ENCODE measurements at places on chromosomes 4 and X.

DNA sequence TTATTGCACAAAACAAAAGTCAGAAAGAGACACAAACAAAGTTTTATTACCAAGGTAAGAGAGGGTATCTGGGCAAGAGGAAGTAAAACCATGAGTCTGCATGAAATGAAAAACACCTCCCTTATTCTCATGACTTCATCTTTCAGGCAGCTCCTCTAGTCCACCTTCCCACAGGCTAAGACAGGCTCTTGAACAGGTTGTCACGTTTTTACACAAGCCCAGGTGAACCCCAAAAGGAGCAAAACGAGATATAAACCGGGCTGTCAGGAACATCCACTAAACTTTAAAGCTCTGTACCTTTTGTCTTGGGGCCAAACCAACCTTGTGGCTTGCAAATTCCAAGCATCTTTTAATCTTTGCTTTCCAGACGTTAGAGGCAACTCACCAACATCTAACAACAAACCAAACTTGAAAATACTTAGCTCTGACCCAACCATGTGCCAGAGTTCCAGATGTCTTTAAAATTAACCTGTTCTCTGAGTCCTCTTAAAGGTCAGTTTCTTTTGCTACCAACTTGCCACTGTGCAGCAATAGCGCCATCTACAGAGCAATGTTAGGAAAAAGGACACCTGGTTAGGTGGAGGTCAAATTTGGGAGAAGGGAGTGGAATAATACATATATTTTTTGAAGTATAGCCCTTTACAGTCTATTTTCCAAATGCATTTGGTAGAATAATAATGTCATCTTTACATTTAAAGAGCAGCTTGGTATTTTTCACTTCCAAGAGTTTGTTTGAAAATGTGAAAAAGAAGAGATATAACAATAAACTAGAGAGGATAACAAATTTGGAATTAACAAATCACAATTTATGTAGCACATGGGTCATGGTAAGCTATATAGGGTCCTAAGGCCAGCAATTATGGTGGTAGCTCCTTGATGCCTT lies 73.1 kb downstream of the QRFPR start:
- H3K4me1 ChIP-seq: no peaks in the 10 kb centered on the region
- H3K27ac ChIP-seq: no peak overlapping the region
- no peak overlapping the region for H3K4me3 ChIP-seq
- no peaks in the 10 kb centered on the region for H3K27me3 ChIP-seq
- no peaks in the 10 kb centered on the region for H3K36me3 ChIP-seq

GRCh38 chrX:24025741-24026403 lies 1.1 kb downstream of the KLHL15 start:
- peaks cover 38% of the 10 kb centered on the region for H3K27me3 ChIP-seq
- no peaks in the 10 kb centered on the region for H3K36me3 ChIP-seq
- peaks cover 12% of the 10 kb centered on the region for H3K4me1 ChIP-seq
- peak overlapping the region; percentile 98 for H3K27ac ChIP-seq
- peak overlapping the region; percentile 97 for H3K4me3 ChIP-seq

GRCh38 chr4:38664706-38665401 lies 855 bp downstream of the KLF3 start:
- H3K36me3 ChIP-seq: no peaks in the 10 kb centered on the region
- H3K27me3 ChIP-seq: no peaks in the 10 kb centered on the region
- H3K4me3 ChIP-seq: peak overlapping the region; percentile 91
- H3K4me1 ChIP-seq: peaks cover 49% of the 10 kb centered on the region
- DNase-seq: peak; percentile 88

GRCh38 chrX:97416461-97416860 lies 532.8 kb downstream of the RPA4 start:
- no peaks in the 10 kb centered on the region for H3K27me3 ChIP-seq
- DNase-seq: no peak
- H3K36me3 ChIP-seq: no peaks in the 10 kb centered on the region
- no peaks in the 10 kb centered on the region for H3K4me1 ChIP-seq
- H3K27ac ChIP-seq: no peak overlapping the region

DNA sequence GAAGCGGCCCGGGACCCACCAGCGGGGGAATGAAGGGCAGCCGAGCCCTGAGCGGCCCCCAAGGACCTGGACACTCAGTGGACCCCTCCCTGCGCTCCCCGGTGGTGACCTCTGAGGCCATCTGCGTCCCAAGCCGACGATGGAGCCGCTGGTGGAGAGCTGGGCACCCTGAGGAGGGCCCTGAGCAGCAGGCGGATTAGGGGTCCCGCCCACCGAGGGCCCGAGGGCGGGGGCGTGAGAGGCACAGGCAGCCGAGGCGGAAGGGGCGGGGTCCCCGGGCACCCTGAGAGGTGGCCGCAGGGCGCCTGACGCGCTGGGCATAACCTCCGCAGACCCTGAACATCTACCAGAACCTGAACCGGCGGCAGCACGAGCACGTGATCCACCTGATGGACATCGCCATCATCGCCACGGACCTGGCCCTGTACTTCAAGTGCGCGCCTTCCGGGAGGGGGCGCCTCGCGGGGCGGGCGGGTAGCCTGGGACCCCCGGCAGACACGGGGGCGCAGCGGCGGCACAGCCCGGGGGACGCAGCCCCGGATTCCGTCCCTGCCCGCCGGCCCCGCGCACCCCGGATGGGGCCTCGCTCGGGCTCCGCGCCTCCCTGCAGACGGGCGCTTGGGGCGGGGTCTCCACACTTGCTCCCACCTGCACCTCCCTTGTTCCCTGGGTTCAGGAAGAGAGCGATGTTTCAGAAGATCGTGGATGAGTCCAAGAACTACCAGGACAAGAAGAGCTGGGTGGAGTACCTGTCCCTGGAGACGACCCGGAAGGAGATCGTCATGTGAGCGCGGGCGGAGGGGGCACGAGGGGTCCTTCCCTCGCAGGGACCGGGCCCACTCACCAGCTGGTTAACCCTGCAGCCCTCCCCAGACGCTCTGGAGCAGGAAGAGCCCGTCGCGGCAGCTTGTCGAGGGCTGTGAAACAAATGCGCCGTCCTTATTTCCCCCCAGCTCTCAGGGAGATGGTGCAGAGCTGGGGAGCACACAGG lies 10.3 kb downstream of the ATP5ME start:
- H3K36me3 ChIP-seq: no peaks in the 10 kb centered on the region
- H3K4me1 ChIP-seq: peaks cover 5% of the 10 kb centered on the region
- H3K27me3 ChIP-seq: no peaks in the 10 kb centered on the region
- no peak overlapping the region for H3K27ac ChIP-seq
- DNase-seq: peak; percentile 83

DNA sequence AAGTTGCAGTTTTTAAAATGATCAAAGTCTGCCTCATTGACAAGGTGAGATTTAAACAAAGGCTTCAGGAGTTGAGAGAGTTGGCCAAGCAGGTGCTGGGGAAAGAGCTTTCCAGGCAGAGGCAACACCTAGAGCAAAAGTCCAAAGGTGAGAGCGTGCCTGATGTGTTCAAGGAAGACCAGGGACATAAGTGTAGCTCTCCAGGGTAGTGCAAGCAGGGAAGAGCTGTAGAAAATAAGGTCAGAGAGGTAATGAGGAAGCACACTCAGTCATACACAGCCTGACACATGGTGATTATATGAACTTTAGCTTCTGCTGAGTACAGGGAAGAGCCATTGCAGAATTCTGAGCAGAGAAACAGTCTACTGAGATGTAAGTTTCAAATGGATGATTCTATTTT lies 265.0 kb upstream of the NWD2 start:
- no peak for DNase-seq
- H3K27ac ChIP-seq: no peak overlapping the region
- no peaks in the 10 kb centered on the region for H3K27me3 ChIP-seq
- no peak overlapping the region for H3K4me3 ChIP-seq
- no peaks in the 10 kb centered on the region for H3K36me3 ChIP-seq

- H3K4me3 ChIP-seq: no peak overlapping the region
- no peaks in the 10 kb centered on the region for H3K4me1 ChIP-seq
- no peaks in the 10 kb centered on the region for H3K27me3 ChIP-seq
These were observed 14.7 kb downstream of the NDP start for GRCh38 chrX:43958529-43958928.

- no peak overlapping the region for H3K4me3 ChIP-seq
- no peaks in the 10 kb centered on the region for H3K27me3 ChIP-seq
- no peaks in the 10 kb centered on the region for H3K36me3 ChIP-seq
- no peak overlapping the region for H3K27ac ChIP-seq
- no peak for DNase-seq
These were observed 176.4 kb downstream of the NLGN4X start for GRCh38 chrX:6052111-6052745.

DNA sequence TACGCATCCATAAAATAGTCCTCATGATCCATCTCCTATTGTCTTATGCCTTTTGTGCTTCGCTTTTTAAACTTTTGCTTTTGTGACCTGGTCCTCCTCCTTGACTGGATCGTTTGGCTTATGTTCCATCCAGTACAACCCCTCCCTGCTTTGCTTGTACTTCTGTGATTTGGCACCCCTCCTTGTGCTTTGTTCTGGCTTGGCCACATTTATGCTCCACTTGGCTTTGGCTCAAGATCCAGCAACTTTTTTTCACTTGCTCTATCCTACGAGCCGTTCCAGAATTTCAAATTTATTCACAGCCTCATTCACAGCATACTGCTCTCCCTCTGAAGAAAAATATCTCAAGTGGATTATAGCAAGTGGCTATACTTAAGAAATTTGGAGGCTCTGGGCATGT lies 28.0 kb upstream of the GLRA2 start:
- no peak overlapping the region for H3K27ac ChIP-seq
- no peaks in the 10 kb centered on the region for H3K4me1 ChIP-seq
- no peaks in the 10 kb centered on the region for H3K27me3 ChIP-seq

DNA sequence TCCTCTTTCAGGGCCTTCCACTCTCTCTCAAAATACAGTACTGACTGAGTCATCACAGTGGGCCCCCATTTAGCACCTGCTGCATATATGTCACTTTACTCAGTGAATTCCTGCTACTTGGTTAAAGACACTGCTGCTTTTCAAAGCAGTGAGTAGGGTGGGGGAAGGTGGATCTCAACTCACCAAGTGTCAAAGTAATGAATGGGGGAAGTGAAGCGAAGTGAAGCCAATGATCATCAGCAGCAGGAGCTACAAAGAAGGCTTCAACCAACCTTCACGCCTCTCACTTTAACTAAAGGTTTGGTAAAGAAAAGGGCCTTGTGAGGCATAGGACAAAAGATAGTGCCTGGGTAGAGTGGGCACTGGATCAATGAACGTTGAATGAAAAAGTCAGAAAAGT lies 424.1 kb downstream of the SMARCA1 start:
- H3K27ac ChIP-seq: peak overlapping the region; percentile 53
- H3K4me1 ChIP-seq: peaks cover 36% of the 10 kb centered on the region
- peak; percentile 76 for DNase-seq
- H3K36me3 ChIP-seq: no peaks in the 10 kb centered on the region
- H3K27me3 ChIP-seq: no peaks in the 10 kb centered on the region

- H3K4me1 ChIP-seq: peaks cover 14% of the 10 kb centered on the region
- H3K4me3 ChIP-seq: no peak overlapping the region
- no peak overlapping the region for H3K27ac ChIP-seq
- no peaks in the 10 kb centered on the region for H3K27me3 ChIP-seq
- no peak for DNase-seq
These were observed 333.8 kb downstream of the ANK2 start for GRCh38 chr4:113383111-113383785.

DNA sequence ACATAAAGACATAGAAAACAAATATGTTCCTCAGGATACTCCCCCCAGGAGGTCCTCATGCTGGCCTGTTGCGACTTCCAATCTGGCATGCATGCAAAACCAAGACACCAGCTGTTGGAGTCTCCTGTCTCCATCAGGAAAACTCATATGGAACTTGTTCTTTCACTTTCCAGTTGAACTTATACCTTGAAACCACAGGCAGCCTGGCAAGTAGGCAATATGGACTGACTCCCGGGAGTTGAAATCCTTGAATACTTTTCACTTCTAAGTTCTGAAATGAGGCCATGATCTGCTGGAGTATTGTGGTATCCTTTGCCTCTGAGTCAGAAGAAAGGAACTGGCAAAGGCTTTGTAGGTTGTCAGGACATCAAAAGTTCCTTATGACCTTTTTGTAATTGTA lies 444.2 kb downstream of the IDS start:
- no peak overlapping the region for H3K4me3 ChIP-seq
- no peaks in the 10 kb centered on the region for H3K27me3 ChIP-seq

DNA sequence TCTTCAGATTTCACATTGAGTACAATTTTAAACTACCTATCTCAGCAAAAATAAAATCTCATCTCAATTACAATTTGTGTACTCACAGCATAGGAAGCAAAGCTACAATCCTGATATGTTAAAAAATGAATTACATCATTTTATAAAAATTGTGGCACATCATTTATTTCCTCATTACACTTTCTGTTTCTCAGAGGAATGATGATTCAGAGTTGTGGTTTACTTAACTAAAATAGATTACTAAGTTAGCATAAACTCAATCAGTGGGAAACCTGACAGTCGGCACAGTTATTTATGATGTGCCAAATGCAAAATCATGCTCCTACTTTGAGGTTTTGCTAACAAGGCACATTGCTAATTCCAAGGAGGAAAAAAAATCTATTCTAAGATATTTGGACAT lies 325.0 kb downstream of the FBXO8 start:
- H3K36me3 ChIP-seq: no peaks in the 10 kb centered on the region
- no peaks in the 10 kb centered on the region for H3K27me3 ChIP-seq
- no peak overlapping the region for H3K4me3 ChIP-seq
- no peaks in the 10 kb centered on the region for H3K4me1 ChIP-seq

DNA sequence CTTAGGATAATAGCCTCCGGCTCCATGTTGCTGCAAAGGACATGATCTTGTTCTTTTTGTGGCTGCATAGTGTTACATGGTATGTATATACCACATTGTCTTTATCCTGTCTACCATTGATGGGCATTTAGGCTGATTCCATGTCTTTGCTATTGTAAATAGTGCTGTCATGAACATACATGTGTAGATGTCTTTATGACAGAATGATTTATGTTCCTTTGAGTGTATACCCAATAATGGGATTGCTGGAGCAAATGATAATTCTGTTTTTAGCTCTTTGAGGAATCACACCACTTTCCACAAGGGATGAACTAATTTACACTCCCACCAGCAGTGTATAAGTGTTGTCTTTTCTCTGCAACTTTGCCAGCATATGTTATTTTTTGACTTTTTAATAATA lies 4.6 kb downstream of the RAB33B start:
- no peak overlapping the region for H3K4me3 ChIP-seq
- DNase-seq: no peak
- no peak overlapping the region for H3K27ac ChIP-seq
- H3K4me1 ChIP-seq: peaks cover 23% of the 10 kb centered on the region

DNA sequence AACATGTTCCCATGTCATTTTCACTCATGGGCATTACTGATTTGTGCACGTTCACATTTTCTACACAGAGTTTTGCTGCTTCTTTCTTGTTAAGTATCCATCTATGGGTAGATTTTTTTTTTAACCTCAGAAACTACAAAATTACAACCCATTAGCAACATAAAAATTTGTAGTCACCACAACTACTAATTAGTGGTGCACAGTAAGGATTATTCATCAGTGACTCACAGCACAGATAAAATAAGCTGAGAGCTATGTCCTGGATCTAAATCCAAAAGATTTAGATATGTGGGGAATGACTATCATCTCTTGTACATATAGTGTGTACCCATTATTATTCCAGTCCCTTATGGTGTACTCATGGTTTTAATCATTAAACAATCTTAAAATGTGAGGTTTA lies 19.7 kb upstream of the AMELX start:
- no peaks in the 10 kb centered on the region for H3K27me3 ChIP-seq
- no peak for DNase-seq
- H3K36me3 ChIP-seq: no peaks in the 10 kb centered on the region
- H3K4me3 ChIP-seq: no peak overlapping the region
- no peak overlapping the region for H3K27ac ChIP-seq

GRCh38 chr4:185011408-185011807 lies 6.9 kb upstream of the HELT start:
- H3K4me3 ChIP-seq: no peak overlapping the region
- H3K4me1 ChIP-seq: peaks cover 13% of the 10 kb centered on the region
- DNase-seq: peak; percentile 75

GRCh38 chrX:89034679-89035078 lies 287.7 kb downstream of the CPXCR1 start:
- no peak for DNase-seq
- H3K27ac ChIP-seq: no peak overlapping the region
- peaks cover 7% of the 10 kb centered on the region for H3K36me3 ChIP-seq
- no peaks in the 10 kb centered on the region for H3K4me1 ChIP-seq
- no peak overlapping the region for H3K4me3 ChIP-seq
- no peaks in the 10 kb centered on the region for H3K27me3 ChIP-seq

Data from neural progenitor cell (in vitro differentiated cells).